Stimulated activated CD8-positive, alpha-beta memory T cell treated with anti-CD3 and anti-CD28 coated beads, Interleukin-2, amount 100 ng/mL, for 1 hour (primary cell): ENCODE measurements at places on chromosomes 5 and 9.

DNA sequence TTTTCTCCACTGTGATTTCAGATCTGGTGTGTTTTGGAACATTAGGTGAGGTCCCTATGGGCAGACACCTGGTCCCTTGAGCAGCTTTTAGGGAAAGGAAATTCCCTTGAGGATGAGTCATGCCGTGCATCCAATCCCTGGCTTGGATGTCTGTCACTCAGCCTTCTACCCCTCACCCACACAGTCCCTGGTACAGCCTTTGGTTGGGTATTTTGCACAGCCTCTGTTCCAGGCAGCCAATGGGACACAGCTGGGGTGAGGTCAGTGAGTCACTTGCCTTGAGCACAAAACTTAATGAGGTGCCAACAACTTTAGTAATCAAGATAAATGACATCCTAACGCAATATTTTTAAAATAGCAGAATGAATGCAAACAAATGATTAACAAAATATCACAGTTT lies 22.7 kb upstream of the SVEP1 start:
- DNase-seq, result no peak

- DNase-seq, result no peak
Observed at GRCh38 chr9:100072805-100073204, 26.0 kb downstream of the ERP44 start.

GRCh38 chr5:176553260-176554085 lies 4.3 kb downstream of the CDHR2 start:
- no peak for DNase-seq

DNA sequence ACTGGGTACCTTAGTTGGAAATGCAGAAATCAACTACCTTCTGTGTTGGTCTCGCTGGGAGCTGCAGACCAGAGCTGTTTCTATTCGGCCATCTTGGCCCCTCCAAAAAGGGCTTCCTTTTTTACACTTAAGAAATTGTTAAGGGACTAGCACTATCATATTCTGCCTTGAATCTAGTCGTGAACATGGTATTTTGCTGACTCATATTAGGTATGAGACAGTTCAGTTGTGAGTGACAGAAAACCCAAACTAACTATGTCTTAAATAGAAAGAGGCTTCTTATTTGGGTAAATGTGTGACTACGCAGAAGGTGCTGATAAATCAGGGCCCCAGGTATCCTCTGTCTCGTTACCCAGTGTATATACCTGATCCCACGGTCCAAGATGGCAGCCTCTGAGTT lies 298.2 kb downstream of the EDIL3 start:
- DNase-seq, result no peak

GRCh38 chr9:134565316-134565915 lies 76.2 kb upstream of the COL5A1 start:
- DNase-seq, result no peak

- no peak for DNase-seq
Observed at GRCh38 chr9:129270903-129271431, 92.9 kb upstream of the IER5L start.
